Calu3 (cell line): ENCODE measurements at places on chromosomes 3 and 15.

DNA sequence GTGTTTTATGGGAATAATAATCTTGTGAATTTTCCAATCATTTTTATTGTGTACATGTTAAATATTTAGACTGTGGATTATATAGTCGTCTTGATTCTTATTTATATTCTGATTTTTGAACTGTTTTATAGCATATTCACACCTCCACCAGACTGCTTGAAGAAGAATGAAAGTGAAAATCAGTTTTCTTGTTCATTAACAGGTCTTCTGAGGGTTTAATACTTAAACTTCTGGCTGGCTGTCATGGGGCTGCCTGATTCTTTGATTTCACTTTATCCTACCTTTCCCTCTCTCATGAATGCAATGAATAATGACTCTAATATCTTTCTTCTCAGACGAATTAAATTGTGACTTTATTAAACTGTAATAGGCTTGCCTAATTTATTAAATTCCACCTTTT is 56.2 kb downstream of the ATP2C1 start:
- no peak for DNase-seq

GRCh38 chr3:12501360-12502020 is 17.2 kb downstream of the TSEN2 start:
- DNase-seq, result no peak

DNA sequence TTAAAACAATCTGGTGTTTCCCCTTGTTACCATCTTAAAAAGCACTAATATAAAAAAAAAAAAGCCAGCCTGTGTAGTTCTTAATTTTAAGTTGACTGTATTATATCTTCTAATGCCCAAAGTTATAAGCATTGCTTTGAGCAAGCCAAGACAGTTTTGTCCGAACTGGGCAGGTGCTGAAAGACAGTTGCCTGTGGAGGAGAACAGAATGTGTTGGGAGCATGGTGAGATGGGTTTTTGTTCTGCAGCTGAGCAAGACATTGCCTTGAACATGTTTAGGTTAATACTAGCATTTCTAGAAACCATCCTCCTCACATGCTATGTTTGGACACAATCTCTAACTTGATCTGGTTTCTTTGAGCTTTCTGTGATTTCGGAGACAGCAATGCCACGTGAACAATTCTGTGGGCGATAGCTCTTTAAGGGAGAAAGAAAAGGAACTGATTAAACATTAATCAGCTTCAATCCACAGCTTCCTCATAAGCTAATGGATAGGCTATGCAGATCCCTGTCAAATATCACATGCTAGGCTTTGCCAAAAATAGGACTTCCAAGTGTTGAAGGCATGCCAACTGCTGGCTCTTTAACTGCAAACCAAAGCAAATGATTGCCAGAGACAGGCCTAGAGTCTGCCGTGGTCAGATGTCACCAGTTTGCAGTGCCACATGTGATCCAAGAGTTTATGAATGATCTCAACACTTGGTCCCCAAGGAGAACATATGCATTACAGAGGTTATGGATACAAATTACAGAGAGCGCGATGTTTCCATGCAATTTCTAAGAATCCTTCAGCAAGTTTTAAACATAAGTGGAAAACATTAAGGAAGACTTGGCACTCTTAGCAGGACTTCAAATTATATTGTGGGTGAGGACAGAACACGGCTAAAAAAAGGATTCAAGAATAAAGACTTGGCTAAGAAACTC is 428.1 kb downstream of the ROBO2 start:
- peak; percentile 38 for DNase-seq

DNA sequence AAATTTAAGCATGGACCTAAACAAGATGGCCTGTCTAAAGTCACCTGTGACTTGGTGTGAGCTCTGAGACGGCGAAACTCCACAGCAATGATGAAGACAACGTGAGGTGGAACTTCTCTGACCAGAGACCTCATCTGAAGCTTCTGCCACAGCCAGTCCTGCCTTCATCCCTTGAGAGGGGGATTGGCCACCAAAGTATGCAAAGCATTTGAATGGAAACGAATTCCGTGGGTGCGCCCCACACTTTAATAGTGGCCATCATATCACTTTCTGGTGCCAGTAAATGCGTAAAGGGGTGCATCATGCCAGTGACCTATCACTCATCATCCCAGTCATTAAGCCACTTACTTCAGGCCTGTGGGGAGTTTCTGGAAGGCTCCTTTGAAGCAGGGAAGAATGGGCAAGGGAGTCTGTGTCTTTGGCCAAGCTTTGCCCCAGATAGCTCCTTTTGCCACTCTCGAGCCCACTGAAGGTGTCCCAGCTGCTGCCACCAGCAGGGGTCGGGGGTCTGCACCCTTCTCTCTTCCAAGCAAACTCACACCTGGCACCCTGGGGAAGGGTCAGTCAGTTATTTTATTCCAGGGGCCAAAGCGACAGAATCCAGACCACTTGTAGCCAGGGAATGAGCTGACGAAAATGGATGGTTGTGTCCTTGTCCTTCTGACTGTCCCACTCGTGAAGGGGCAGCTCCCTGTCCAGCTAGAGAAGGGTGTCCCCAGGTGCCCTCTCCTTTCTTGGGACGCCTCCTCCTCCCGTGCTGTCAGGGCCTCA is 17.7 kb downstream of the MUC20 start:
- DNase-seq, result no peak

DNA sequence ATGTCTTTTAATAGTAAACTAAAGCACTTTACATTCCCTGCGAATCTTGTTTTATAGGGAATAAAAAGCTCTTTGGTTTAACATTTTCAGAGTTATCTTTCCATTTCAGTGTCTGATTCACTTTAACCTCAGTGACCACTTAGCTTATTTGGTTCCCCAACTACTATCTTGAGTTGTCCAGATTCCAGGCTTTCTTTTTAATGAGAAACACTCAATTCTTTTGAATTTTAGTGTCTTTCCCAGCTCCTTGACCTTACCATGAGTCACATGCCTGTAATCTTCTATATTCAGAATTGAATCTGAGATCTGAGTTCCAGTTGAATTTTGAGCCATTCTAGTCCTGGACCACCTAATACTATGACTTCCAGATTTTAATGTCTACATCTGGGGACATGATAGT is 144.4 kb downstream of the KCNAB1 start:
- no peak for DNase-seq

GRCh38 chr3:53498806-53499641 is 4.6 kb downstream of the CACNA1D start:
- no peak for DNase-seq

- no peak for DNase-seq
Measured at GRCh38 chr3:19256313-19256712, 108.0 kb downstream of the KCNH8 start.

DNA sequence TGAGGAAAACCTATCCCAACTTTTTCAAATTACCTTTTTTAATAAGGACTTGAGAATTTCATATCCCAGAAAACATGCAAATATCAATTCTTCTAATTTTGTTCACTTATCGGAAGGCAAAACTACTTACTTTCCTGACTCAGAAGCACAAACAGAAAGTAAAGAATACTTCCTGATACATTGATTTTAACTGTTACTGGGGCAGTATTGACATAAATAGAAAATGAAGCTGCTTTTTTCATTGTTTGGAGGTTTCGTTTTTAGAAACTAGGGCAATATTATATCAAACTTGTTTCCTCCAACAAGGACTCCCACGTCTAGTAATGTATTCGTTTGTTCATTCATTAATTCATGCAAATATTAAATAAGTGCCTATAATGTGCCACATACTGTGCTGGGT is 19.1 kb downstream of the PAQR9 start:
- no peak for DNase-seq

DNA sequence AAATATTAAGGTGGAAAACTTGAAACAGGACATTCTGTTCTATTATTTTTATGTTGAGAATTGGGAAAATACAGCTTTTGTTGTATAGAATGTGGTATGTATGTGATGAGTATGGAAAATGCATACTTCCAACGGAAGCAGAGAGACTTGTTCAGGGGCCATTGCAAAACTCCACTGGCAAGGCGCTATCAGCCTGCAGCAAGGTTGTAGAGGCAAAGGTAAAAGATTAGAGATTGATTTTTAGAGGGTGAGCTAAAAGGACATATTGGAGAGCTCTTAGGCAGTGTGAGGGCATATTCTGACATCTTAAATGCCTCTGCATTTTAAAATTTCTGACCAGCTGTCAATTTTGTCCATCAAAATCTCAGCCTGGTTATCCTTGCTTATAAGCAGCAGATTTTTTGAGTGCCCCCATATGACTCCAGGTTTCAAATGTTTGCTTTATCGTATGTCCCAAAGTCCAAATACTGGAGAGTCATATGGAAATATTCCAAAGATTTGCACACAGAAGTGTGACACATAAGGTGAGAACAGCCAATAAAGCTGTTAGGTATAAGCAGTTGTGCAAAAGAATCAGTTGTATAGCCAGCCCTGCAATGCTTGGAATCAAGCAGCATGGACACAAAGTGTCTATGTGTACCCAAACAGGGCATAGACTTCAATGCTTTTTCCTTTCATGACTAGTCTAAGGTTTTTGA is 829.4 kb downstream of the FHIT start:
- DNase-seq, result no peak

- DNase-seq, result no peak
Measured at GRCh38 chr3:31249545-31249944, 283.2 kb upstream of the STT3B start.

DNA sequence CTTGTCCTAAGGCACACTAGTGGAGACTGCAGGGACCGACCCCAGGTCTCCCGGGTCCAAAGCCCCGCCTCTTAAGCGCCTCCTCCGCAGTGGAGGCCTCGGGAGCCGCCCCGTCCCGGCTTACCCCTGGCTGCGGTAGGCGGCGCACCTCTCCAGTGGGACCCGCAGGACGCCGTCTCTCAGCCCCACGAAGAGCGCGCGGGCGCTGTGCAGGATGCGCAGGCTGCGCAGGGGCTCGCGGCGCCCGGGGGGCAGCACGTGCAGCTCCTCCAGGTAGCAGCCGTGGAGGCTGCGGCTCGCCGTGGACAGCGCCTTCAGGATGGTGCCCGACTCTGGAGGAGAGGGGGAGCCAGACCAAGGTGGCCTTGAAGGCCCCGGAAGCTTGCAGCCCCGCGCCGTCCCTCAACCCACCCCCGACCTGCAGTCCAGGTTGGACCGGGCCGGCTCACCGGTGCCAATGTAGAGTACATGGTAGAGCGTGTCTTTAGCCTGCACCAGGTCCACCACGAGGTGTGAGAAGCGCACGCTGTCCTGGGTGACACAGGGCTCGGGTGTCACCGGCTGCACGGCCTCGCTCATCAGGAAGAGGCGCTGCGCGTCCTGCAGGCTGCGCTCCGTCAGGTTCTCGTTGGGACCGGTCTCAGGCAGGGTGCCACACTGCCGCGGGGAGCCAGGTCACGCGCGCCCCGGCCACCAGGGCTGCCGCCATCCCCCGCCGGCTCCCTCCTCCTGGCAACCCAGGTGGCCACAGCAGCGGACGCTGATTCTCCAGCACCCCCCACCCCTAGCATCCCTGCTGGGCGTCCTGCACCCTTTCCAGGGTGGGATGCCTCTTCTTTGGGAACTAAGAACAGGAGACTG is 105.5 kb downstream of the SEMA5B start:
- DNase-seq, result peak; percentile 67

DNA sequence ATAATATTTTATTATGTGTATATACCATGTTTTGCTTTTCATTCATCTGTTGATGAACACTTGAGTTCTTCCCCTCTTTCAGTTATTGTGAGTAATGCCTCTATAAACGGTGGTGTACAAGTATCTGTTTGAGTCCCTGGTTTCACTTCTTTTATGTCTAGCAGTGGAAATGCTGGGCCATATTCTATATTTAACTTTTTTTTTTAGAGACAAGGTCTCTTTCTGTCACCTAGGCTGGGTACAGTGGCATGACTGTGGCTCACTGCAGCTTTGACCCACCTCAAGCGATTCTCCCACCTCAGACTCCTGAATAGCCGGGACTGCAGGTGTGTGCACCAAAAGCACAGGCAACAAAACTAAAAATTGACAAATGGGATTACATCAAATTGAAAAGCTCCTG is 19.9 kb downstream of the GOLM2 start:
- no peak for DNase-seq

DNA sequence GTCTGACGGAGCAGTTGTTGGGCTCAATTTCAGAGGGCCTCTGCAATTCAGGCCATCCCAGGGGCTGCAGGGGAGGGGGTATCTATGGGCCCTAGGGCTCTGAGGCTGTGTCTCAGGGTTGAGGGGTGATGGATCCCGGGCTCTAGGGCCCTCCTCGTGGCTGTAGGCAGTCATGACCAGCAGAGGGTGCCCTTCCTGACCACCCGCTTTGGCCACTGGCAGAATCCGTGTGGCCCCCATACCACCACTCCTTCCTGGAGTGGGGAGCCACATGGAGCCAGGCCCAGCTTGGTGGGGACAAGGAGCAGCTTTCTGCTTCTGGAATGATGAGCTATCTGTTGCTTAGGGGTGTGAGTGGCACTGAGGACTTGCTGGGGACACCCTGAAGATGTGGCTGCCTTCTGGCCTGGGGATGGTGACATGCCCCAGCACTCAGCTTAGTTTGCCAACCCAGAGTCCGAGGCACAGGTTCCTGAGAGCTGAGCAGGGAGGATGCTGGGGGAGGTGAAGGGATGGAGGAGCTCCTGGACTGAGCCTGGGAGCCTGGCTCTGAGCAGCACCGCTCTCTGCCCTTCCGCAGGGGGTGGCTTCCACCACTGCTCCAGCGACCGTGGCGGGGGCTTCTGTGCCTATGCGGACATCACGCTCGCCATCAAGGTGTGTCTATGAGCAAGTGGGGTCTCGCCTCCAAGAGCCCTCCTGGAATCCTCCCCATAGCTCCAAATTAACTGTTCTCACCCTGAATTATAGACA is 20.2 kb downstream of the HDAC11 start:
- peak; percentile 54 for DNase-seq

DNA sequence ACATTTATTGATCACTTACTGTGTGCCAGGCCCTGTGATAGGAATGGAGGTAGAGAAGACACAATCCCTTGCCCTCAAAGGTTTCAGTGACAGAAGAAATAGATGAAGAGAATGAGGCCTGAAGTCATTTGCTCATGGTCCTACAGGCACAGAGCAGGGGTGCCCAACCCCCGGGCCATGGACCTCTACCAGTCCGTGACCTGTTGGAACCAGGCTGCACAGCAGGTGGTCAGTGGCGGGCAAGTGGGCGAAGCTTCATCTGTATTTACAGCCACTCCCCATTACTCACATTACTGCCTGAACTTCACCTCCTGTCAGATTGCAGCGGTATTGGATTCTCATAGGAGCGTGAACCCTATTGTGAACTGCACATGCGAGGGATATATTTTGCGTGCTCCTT is 480.3 kb downstream of the LPP start:
- no peak for DNase-seq
